Testis (tissue), 5 donors: ENCODE measurements at places on chromosomes 1 and 21. TPM values are rescaled to one million over a fixed set of nuclear protein-coding genes. Genes with fewer than 3 reads are reported as not detected.

DNA sequence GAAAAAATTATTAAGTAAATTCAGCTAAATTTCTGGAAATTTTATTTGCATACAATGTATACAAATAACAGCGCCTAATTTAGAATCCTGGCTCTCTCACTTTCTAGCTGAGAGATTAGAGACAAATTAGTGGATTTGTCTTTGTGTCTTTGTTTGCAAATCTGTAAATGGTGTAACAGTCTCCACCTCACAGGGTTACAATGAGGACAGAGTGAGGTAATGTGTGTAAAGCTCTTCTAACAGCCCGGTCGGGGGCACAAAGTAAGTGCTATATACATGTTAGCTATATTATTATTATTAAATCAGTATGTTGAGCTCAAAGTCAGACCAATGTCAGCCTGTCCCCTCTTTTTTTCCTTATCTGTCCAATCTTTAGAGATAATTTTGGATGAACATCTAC is 5.0 kb upstream of the ADAMTSL4 start:
- H3K27me3 ChIP-seq: no peaks in the 10 kb centered on the region
- no peak overlapping the region for H3K27ac ChIP-seq
- no peak overlapping the region for H3K4me3 ChIP-seq
- DNase-seq: no peak
- H3K4me1 ChIP-seq: no peaks in the 10 kb centered on the region

GRCh38 chr1:240652961-240653409 is 41.0 kb upstream of the GREM2 start:
- no peak for DNase-seq
- H3K27ac ChIP-seq: no peak overlapping the region
- H3K4me3 ChIP-seq: no peak overlapping the region
- H3K4me1 ChIP-seq: no peaks in the 10 kb centered on the region

DNA sequence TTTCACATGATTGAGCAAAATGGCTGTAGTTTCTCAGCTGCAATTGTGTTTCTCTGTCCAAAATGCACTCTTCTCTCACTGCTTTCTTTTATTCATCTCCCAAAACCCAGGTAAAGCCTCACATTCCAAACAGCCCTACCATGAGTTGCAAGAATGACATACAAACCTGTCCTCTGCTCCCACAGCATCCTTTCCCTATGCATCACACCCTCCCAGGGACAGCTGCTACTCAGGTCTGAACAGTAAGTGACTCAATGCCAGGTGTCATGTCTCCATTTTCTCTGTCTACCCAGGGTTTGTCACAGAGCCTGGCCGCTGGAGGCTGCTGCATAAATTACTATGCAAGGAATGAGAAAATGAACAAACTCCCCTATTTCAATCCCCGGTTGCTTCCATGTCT is 118.5 kb downstream of the PLD5 start:
- DNase-seq: no peak
- H3K36me3 ChIP-seq: no peaks in the 10 kb centered on the region
- H3K4me3 ChIP-seq: no peak overlapping the region
- no peaks in the 10 kb centered on the region for H3K4me1 ChIP-seq

CA14 gene
- polyA plus RNA-seq: 0.98 TPM

DNA sequence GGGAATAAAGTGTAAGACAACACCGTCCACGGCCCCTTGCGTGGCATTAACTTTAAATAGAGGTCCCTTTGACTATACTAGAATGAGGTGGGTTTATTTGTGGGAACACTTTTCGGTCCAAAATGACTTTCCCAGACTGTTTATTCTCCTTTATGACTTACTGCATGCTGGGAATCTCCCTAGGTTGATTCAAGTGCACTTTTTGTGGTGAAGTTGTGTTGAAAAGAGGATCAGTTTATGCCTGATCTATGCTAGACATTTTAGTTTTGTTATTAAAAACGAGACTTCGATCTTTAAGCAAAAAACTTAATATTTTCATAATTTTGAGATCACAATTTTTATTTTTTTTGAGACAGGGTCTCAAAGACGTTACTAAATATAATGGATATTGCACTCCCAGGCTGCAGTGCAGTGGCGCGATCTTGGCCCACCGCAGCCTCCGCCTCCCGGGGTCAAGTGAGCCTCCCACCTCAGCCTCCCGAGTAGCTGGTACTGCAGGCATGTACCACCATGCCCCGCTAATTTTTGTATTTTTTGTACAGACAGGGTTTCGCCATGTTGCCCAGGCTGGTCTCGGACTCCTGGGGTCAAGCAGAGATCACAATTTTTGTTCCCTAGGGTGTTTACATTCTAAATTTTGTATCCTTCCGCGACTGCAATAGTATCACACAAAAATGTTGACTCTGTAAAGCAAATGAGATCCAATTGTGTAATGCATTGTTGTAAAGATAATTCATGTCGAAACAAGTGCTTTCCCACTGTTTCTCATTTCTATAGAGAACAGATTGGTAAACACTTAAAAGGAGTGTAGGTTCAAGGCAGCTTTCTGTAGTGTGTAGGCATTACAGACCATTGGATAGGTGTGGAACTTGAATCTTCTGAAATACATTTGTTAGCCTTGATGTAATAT is 1.6 kb downstream of the CDC42 start:
- no peaks in the 10 kb centered on the region for H3K36me3 ChIP-seq

GRCh38 chr1:112868191-112868590 is 87.8 kb downstream of the SLC16A1 start:
- H3K27me3 ChIP-seq: no peaks in the 10 kb centered on the region
- no peaks in the 10 kb centered on the region for H3K36me3 ChIP-seq
- DNase-seq: no peak
- H3K4me1 ChIP-seq: peaks cover 10% of the 10 kb centered on the region
- no peak overlapping the region for H3K27ac ChIP-seq
- no peak overlapping the region for H3K4me3 ChIP-seq

AMY2A gene
- 0.63 TPM for polyA plus RNA-seq

- H3K36me3 ChIP-seq: no peaks in the 10 kb centered on the region
- no peaks in the 10 kb centered on the region for H3K27me3 ChIP-seq
- H3K27ac ChIP-seq: no peak overlapping the region
- H3K4me3 ChIP-seq: no peak overlapping the region
- DNase-seq: no peak
These were observed 28.5 kb downstream of the ACOT7 start for GRCh38 chr1:6365047-6365446.

ATP1B1 gene
- 98.3 TPM for polyA plus RNA-seq

FDPS gene
- polyA plus RNA-seq: 127 TPM
